Stimulated activated CD8-positive, alpha-beta memory T cell treated with anti-CD3 and anti-CD28 coated beads, Interleukin-7, amount 100 ng/mL, for 4 hours (primary cell): ENCODE measurements at places on chromosomes 6 and 20.

- no peak for DNase-seq
These were observed 1.1 kb upstream of the STX7 start for GRCh38 chr6:132513831-132514545.

DNA sequence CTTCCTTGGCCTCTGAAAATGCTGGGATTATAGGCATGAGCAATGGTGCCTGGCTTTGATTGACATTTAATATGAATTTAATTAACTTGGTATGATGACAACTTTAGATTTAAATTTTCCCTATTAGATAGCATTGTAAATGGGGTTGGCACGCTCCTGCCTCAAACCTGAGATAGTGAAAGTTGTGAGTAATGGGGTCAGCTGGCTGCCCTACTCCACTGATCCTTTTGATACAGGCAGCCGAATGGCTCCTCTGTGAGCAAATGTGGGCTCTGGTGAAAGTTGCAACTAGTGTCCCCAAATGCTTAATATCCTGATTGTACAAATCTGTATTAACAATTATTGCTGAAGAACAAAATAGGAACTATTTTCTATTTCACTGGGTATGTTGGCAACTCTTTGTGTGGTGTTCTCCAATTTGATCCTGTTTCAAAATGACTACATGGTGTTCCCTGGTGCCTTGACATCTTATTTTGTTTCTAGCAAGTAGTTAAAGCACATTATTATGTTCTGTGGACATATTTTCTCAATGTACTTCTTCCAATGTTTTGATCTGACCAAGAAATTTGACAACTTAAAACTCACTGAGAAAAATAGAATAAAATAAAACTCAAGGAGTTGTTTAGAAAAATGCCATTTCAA lies 97.4 kb downstream of the COL12A1 start:
- DNase-seq: no peak

GRCh38 chr6:68880050-68880813 lies 245.2 kb downstream of the ADGRB3 start:
- DNase-seq: no peak

- no peak for DNase-seq
These were observed 386.6 kb upstream of the ARID1B start for GRCh38 chr6:156390621-156391020.

DNA sequence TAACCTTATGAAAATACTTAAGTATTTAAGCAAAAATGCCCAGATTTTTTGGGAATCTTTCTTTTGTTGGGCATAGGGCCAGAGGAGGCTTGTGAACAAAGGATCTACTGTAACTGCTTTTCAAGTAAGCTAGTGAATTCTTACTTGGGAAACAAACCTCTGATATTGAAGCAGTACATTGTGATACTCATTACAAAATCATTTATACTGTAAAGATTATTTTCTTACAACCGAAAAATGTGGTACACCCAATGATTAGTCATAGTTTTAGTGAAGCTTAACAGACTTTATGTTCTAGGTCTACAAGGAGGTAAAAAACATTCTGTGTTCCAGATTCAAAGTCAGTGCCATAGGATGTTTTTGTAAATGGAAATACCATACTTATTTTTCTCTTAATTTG lies 272.9 kb upstream of the KCNQ5 start:
- no peak for DNase-seq

- no peak for DNase-seq
These were observed 309.9 kb upstream of the NOX3 start for GRCh38 chr6:155765275-155766194.

DNA sequence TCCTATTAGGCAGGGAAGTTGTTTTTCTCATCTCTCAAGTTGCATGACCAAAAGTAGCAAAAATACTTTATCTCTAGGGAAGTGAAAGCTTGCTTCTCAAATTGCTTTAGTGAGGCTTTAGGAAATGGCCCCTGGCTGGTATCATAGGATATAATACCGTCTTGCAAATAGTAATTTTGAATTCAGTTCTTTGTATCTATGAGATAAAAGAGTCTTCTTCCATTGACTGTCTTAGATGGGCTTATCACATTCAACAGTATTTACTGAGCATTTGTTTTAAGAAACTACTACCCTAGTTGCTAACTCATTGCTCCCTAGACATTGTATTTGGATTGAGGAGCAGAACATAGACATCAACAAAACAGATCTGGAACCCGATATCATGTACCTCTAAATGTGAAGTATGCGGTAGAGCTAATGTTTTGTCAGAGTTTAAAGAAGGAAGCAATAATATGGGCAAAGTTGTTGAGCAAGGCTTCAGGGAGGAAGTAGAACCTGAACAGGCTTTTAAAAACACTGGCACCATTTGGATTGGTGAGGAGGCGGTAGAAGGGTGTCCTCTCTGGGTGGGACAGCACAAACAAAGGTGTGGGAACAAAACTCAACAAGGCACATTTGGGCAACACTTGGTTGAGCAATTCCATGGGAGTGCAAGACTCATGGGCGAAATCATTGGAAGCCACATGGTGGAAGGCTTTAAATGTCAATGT lies 101.5 kb downstream of the SGK1 start:
- DNase-seq: no peak

DNA sequence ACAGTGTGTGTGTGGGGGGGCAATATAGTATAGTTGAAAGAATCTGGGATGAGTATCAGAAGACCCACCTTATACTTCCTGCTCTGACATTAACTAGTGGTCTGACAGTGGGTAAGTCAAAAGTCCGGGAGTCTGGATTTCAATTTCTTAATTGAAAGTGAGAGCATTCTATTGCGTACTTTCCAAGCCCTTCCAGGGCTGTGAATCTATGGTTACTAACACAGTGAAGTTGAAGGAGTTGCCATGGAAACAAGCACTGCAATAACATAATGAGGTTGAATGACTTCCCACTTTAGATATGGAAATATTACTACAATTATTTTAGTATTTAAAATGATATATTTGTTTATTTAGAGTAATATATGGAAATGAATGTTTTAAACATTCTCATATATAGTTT lies 80.2 kb downstream of the MLIP start:
- DNase-seq: no peak

DNA sequence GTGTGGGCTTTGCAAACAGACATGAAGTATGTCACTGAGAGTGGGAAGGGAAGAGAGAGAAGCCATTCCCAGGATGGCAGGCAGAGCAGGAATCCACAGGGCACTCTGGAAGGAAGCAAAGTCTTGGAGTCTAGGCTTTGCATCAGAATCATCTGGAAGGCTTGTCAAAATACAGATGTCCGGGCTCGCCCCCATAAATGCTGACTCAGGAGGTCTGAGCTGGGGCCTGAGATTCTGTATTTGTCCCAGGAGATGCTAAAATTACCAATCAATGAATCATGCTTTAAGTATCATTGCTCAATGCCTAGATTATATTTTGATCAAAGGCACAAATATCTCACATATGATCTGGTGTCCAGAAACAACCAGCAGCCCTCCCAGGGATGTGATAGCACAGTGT lies 46.3 kb upstream of the PTPRT start:
- DNase-seq: no peak

DNA sequence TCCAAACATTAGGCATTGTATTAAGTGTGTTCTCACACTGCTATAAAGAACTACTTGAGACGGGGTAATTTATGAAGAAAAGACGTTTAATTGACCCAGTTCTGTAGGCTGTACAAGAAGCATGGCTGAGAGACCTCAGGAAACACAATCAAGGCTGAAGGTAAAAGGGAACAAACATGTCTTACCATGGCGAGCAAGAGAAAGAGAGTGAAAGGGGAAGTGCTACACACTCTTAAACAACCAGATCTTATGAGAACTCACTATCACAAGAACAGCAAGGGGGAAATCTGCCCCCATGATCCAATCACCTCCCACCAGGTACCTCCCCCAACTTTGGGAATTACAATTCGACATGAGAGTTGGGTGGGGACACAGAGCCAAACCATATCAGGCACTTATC lies 86.6 kb upstream of the TOP1 start:
- no peak for DNase-seq

GRCh38 chr6:14664112-14664601 lies 546.6 kb downstream of the CD83 start:
- no peak for DNase-seq

DNA sequence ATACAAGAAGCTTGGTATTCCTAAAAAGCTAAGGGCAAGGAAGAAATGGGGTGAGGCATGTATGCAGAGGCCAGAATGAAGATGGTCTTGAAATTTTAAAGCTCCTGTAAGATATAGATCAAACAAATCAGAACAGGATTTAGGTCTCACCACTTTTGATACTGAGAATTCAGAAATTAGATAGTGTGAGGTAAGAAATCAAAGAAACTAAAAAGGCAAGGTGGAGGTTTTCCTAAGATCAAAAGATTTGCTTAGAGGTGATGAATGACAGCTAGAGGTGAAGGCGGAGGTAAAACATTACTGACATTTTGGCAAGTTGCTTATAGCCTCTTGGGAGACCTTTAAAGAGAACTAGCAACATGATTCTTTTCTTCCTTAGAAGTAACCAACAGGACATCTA lies 225.2 kb upstream of the SGK1 start:
- no peak for DNase-seq

- DNase-seq: no peak
These were observed 115.9 kb downstream of the OTOR start for GRCh38 chr20:16864069-16864468.

DNA sequence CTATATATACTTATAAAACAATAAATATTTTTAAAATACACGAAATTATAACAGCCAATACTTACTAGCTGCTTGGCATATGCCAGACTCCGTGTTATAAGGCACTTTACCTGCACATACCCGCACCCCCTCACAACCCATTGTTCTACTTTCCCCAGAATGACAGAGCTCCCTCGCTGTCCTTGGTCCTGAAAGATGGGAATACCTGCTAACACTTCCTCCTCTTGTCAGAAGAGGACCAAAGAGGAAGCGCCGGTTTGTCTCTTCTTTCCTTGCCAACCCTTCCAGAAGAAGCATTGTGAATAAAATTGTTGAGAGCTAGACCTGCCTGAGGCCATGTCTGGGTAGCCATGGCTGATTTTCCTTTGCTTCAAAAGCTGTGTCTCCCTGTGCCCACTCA lies 149.3 kb downstream of the PTPRT start:
- DNase-seq: no peak

- no peak for DNase-seq
These were observed 8.1 kb downstream of the SMAP1 start for GRCh38 chr6:70675822-70676221.

GRCh38 chr6:166957087-166957804 lies 896 bp upstream of the RNASET2 start:
- no peak for DNase-seq

GRCh38 chr20:31868853-31869672 lies 1.3 kb downstream of the DUSP15 start:
- DNase-seq: no peak

GRCh38 chr6:124963416-124963785 lies 1.2 kb downstream of the RNF217 start:
- no peak for DNase-seq

GRCh38 chr6:132902901-132903300 lies 88.5 kb downstream of the RPS12 start:
- no peak for DNase-seq

DNA sequence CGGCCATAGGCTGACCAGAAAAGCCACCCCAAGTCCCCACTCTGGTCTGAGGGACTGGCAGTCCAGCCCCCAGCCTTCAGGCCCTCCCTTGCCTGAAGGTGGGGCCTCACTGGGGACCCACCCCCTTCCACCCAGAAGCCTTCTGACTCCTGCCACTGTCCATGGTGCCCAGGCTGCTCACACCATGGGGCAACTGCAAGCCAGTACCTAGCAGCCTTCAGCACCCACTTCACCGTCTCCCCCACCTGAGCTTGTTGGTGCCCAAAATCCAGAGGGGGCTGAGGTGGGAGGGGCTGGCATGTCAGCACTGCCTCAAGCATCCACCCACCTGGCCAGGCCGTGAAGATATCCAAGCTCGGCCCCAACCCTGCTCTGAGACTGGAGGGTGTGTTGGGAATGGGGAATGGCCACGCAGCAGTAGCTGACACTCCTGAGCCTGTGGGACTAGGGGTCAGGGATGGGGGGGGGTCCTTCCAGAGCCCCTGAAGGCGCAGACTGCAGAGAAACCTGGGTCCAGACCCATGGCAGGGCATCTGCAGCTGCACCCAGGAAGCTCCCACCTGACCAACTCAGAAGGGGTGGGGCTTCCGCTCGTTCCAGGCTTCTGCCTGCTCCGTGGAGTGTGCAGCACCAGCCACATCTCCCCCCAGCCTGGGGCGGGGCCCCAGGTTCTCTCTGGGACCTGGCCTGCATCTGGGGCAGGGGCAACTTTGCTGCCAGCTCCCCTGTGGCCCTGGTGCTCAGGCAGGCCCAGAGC lies 942.1 kb upstream of the EPHA7 start:
- DNase-seq: no peak

- DNase-seq: no peak
These were observed 19.9 kb upstream of the MYT1 start for GRCh38 chr20:64144144-64144912.

GRCh38 chr6:133242637-133243585 lies 1.8 kb downstream of the EYA4 start:
- no peak for DNase-seq

DNA sequence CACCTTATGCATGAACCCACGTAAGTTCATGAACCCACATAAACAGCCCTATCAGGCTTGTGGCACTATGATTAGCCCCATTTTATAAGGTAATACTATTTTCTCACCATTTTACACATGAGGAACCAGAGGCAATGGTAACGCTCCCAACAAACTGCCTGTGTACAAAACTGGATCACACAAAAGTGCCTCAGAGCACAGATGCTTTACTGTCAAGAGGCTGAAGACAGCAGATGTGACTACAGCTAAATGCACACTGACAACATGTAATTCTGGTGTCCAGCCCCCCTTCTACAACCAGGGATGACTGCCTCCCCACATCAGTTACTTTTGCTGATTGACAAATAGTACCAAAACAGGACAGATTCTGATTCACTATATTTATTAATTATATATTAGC lies 69.6 kb downstream of the GMDS start:
- DNase-seq: no peak

DNA sequence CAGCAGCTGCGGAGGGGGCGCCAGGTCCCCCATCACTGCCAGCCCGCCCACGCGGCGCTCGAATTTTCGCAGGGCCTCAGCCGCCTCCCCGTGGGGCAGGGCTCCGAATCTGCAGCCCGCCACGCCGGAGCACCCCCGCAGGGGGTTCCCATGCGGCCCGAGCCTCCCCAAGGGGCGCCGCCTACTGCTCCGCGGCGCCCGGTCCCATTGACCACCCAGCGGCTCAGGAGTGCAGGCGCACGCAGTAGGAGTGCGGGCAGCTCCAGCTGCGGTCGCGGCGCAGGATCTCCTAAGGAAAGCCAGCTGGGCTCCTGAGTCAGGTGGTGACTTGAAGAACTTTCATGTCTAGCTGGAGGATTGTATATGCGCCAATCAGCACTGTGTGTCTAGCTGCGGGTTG lies 155.3 kb upstream of the RREB1 start:
- DNase-seq: no peak

DNA sequence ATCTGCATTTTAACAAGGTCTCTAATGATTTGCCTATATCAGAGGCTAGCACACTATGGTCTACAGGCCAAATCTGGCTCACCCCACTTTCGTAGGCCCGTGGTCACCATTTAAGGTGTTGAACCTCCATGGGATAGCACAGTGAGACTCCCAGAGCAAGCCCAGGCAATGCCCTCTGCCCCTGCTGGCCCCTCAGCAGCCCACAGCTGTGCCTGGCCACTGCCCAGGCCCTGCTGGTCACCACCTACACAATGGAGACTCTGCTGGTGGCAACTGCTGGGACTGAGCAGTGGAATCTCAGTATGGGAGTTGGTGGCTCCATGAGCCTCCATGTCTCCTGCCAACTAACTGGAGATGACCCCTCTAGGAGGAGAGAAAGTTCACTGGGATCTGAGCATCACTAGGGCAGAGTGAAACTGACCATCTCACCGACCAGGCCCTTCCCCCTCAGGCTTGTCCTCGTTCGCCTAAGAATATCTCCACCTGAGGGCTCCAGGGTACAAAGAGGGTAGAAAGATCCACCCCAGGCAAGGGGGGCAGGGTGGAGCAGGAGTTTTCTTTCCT lies 2.3 kb downstream of the ANKRD66 start:
- DNase-seq: no peak
